ENCODE measurements at places on chromosomes 2 and 18.

GRCh38 chr2:195932-196331 is 67.9 kb downstream of the SH3YL1 start:
- DNase-seq: no peak

GRCh38 chr2:214077727-214078126 is 333.1 kb upstream of the VWC2L start:
- DNase-seq: no peak

GRCh38 chr2:126309185-126309584 is 346.8 kb upstream of the GYPC start:
- DNase-seq: no peak

- DNase-seq: no peak
These were observed 1.0 kb upstream of the REV1 start for GRCh38 chr2:99490623-99491461.

DNA sequence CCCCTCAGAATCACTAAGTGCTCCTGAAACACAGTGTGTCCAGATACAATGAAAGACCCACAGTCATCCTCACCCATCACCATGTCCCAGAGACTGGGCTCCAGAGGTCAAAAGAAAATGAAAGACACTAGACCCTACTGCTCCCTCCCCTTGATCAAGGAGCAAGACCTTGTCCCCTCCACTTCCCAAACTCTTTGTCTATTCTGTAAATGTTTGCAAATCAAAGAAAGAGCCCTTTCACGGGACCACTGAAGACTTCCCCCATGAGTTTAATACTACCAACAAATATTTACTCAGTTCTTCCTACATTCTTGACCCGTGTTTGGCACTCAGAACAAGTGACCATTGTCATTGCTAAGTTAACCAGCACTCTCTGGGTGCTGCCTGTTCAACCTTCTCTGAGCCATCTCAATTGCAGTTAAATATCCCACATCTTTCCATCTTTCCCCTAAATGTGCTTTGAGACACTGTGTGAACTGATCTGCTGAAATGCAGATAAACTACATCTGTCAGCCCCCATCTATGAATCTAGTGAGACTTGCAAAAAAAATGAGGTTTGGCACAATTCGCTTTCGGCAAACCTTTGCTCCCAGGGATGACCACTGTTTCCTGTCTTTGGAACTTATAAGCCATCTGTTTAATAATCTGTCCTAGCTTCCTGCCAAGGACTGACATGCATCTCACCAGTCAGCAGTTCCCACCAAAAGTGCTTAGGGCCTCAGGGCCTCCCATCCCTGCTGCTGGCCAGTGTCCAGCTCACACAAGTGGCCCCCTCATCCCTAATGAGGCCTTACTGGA is 170.3 kb downstream of the GFPT1 start:
- no peak for DNase-seq

GRCh38 chr2:101355401-101356054 is 31.8 kb downstream of the CREG2 start:
- no peak for DNase-seq

DNA sequence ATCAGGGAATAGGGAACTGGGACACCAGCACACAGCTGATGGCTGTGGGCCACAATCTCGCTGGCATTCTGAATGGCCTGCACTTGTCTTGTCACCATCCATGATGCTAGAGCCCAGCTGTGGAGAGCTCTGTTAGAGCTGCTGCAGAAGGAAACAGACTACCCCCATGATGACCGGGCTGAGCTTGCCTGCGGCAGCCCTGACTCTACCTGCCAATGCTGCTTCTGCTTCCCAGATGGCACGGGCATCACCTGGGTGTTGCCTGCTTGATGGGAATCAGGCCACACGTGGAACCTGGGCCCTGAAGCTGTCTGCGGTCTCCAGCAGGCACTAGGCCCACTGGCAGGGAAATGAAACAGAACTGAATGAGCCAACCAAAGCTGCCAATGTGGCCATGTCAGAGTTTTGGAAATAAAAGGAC is 11.2 kb upstream of the DAW1 start:
- DNase-seq: no peak

GRCh38 chr2:157124731-157125130 is 132.8 kb upstream of the GALNT5 start:
- DNase-seq: no peak

DNA sequence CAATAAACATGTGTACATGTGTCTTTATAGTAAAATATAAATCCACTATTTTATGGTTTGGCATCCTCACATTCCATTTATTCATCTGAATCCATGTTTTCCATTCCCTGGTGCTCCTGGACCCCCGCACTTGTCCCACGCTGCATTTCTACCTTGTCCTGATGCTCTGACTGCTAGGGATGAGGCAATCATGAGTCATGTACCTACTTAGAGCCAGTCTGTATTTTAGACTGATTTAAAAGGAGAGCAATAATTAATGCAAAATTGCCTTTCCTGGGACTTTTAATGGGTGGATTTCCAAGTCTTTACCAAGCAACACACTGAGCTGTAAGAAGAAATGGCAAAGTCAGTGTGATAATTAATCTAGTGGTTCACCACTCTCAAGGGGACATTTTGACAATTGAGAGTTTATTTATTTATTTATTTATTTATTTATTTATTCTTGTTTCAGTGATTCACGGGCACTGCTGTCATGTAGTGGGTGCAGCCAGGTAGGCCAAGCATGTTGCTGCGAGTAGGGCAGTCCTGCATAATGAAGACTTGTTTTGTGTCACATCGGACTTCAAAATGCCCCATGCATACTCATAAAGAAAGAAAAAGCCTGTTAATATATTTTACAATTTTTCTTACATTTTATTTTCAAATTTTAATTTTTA is 419.3 kb upstream of the VWC2L start:
- DNase-seq: no peak

GRCh38 chr2:161355983-161356382 is 47.8 kb downstream of the PSMD14 start:
- DNase-seq: no peak

- DNase-seq: no peak
These were observed 40.6 kb upstream of the MAP2 start for GRCh38 chr2:209383212-209383611.

GRCh38 chr2:70123051-70123828 is 36.0 kb downstream of the PCBP1 start:
- no peak for DNase-seq

DNA sequence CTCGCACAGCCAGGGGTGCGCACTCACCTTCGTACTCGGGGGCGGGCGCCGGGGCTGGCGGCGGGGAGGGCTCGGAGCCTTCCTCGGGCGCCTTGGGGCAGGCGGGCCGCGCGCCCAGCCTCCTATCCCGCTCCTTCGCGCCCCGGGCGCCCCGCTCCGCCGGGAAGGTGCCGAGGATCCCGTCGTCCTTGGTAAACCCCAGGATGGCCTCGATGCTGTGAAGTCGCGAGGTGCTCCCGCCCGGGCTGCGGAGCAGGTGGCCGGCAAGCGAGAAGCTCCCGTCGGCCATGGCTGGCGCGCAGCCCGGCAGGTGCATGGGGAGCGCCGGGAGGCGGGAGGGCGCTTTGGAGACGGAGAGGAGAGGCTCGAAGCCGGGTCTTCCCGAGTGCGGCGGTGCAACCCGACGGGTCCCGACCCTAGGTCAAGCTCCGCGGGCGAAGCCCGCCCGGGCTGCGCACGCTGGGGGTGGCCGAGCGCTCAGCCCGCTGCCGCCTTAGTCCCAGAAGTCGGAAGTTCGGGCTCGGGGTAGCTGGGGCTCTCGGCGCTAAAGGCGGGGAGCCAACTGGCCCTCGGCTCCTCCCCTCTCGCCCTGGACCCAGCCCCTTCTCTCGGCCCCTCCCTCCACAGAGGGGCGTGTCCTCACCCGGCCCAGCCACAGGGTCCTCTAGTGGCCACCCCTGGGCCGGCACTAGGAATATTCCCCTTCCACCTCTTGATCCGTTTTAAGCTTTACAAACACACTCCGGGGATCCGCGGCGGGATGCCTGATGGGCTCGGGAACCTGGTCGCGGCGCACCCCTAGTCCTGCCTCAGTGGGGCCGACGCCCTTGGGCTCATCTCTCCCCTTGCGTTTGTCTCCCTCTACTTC is at the start of gene RAX:
RAX (minus strand) TSS at position 564 of the 868 bp plus-strand sequence; CDS start at position 316, 248 bp downstream.
- DNase-seq: no peak

DNA sequence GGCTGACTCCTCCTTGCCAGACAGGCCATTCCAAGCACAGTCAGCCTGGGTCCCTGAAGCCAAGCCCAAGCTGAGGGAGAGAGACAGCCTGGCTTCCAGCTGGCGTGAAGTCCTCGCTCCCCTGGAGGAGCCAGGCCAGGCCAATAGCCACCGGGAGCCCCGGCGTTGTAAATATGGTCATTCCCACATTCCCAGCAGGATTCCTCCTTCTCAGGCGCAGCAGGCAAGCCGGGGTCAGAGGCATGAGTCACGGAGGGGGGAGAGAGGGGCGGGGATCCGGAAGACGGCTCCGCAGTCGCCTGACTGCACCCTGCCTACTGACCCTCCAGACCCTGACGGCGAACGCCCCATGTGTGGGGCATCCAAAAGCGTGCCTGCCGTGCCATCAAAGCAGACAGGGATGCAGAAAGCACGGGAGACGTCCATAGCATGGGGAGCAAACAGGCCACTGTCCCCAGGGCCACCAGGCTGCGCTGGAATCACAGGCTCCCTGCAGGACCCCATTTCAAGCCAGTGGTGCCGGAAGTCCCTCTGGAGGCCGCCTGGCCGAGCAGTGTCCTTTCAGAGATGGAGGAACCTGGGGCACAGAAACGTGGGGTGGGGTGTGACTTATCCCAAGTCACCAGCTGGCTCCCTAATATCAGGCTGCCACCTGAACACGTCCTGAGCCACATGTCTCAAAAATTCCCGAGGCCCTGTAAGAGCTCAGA is 48.2 kb downstream of the TWIST2 start:
- no peak for DNase-seq

DNA sequence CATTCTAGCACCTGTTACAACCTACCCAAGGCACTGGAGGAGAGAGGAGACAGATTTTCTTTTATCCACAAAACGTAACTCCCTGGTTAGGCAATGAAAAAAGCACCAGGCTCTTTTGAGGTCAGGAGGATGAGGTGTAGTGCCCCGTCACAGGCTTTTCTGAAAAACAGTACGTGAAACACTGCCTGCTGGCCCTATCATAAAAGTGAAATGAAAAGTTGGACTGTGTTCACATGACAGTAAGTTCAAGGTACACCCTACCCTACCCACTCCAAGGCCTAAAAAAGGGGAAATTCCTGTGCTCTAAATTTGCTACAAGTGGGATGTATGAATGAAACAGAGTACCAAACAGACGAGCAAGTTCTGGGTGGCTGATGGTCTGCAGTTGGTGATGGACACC is 17.6 kb downstream of the LGALSL start:
- DNase-seq: no peak

DNA sequence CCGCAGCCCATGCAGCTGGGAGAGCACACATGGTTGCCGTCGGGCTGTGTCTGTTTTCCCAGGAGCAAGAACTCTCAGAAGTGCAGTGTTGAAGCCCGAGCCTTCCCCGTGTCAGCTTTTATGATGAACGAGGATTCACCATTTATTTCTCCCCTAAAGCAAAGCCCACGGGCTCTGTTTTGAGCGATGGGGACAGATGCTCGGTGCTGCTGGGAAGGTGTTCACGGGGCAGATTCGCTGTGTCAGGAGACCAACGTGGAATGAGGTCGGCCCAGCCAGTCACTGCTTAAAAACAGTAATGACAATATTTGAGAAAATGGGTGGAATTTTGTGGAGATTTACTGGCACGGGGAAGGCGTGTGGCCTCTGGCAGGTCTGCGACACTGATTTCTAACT is 43.9 kb downstream of the NFATC1 start:
- no peak for DNase-seq

DNA sequence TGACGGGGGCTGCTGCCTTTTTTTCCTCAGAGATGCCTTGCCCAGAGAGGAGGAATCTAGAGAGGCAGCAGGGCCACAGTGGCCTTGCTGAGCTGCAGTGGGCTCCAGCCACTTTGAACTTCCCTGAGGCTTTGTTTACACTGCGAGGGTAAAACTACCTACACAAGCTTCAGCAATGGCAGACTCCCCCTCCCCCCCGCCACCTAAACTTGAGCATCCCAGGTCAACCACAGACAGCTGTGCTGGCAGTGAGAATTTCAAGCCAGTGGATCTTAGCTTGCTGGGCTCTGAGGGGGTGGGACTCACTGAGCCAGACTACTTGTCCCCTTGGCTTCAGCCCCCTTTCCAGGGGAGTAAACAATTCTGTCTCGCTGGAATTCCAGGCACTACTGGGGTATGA is 11.8 kb downstream of the SYT4 start:
- DNase-seq: no peak

- no peak for DNase-seq
These were observed 57.4 kb upstream of the COL3A1 start for GRCh38 chr2:188916736-188917135.

All from activated T-helper 1 cell treated with anti-CD3 and anti-CD28 coated beads, Interleukin-2, amount 50 U/mL, for 16 hours (primary cell).